ENCODE measurements at places on chromosomes 2 and 18. TPM values are rescaled to one million over a fixed set of nuclear protein-coding genes. Genes with fewer than 3 reads are reported as not detected.

TMEM169 gene
- total RNA-seq = not detected

TEX44 gene
- not detected for total RNA-seq

DNA sequence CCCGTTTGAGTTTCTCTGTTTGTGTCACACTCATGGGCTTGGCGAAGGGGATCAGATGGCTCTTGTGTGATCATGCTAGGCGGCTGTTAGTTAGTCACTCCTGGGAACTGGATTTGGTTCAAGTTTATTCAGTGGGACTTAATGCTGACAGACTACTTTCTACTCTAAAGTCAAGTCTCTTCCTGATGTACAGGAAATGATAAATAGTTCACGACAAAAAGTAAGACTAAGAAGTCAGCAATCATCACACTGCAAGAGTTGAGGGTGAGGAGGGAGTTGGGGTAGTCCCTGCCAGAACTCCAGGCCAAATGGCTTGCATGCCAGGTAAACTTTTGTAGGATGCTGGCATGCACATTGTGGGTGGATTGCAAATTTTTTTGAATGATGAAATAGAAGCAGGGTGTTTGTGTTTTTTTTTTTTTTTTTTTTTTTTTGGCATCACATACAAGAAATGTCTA, 25.1 kb upstream of the CCL20 start:
- DNase-seq = peak; percentile 40

GRCh38 chr2:35347561-35347960, 1008.0 kb upstream of the CRIM1 start:
- DNase-seq = no peak

- DNase-seq = no peak
Observed at GRCh38 chr2:75480971-75481836, 79.5 kb downstream of the EVA1A start.

- no peak for DNase-seq
Observed at GRCh38 chr2:224820283-224820991, 104.3 kb upstream of the CCDC195 start.

DNA sequence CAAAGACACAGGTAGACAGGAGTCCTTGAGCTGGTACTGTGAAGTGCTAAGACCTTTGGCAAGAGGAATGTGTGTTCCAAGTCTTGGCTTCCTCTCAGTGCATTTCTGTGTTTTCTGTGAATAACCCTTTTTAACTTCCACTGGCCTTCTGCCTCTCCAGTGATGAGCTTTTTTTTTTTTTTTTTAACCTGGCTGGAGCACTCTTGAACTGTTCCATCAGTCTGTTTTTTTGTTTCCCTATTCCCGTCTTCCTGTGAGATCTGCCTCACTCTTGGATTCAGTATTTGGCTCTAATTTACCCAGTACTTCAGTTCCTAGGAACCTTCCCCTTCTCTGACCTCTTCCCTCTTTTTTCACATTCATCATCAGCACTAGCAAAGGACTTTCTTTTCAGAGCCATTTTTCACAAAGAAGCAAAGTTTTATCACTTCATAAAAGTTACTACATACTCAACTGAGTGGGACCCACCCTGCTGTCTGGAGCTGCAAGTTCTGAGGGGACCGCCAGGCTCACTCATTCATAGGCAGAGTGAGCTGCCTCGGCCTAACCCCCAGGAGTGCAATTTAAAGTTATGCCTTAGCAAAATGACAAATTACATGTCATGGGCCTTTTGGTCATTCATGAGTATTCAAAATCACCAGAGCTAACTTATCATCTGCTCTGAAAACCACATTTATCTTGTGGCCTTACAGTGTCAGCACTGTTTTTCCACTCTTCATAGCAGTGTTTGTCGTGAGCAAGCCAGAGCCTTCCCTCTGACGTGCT, 126.9 kb upstream of the DAPL1 start:
- DNase-seq = peak; percentile 49

REG3A gene
- total RNA-seq = not detected

DNA sequence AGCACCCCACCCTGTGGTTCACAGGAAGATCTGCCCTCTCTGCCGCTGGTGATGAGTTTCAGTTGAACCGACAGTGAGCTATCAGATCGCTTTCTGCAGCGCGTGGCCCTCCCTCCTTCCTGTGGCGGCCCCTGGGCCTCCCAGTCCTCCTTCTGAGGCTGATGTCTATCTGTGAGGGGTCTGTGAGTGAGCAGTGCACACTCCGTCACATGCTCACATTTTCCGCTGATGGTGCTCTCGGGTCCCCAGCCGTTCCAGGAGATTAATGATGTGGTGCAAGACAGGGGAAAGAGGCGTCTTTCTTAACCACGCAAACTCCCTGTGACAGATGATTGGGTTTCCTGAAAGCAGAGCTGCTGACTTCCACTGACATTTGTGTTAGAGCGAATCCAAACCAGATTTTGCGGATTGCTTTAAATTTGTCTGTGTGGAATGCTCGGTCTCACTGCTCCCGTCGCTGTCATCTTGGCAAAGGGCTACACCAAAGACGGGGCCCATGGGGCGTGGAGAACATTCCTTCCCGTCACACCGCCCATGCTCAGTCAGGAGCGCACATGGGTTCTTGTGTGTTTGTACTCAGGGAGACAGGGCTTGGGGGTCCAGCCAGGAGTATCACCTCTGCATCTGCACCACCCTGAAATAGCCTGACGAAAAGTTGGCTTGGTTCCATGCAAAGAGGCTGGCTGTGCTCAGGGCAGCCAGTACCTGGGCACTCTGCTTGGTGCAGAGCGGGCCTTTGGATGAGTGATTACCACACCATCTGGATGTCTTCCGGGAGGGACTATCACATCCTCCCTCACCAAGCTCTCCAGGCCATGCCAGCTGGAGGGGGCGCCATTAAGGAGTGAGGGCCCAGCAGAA, 154.7 kb upstream of the HS6ST1 start:
- DNase-seq = no peak

- no peak for DNase-seq
Observed at GRCh38 chr2:111135910-111136297, 15.2 kb downstream of the BCL2L11 start.

DNA sequence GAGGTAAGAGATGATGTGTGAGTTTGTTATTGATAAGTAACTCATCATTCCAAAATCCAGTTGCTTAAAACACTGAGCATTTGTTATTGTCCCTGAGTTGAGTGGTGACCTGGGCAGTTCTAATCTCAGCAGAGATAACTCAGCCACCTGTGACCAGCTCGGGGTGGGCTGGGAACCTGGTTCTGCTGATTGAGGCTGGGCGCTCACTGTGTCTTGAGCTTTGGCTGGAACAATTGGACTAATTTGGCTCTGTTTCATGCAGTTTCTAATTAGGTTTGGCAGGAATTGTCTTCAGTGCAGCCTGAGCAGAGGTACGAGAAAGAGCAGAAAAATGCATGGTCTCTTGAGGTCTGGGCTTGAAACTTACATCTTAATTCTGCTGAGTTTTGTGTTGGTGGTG, 144.7 kb downstream of the RNF144A start:
- no peak for DNase-seq

GRCh38 chr2:66753660-66754059, 318.7 kb downstream of the MEIS1 start:
- no peak for DNase-seq

DNA sequence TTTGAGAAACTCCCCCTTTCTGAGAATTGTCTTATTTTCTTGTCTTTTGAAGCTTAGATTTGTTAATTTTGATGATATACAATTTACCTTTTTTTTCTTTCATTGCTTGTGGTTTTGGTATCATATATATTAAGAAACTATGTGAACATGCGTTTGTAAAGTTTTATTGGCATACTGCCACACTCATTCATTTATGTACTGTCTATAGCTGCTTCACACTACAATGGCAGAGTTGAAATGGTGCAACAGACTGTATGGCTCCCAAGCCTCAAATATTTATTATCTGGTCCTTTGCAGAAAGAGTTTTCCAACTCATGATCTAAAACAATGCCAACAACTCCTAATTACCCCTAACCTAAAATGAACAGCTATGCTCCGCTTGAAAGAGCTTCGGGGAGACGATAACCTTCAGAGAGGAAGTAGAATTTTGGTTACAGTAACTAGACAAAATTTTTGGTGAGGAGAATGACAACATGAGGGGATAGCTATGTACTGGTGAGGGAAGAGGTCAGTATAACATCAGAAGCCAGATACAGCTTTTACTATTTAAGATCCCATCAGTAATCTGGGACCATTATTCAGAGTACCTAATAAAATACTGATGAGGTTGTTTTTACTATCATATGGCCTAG, 16.1 kb downstream of the PPP3R1 start:
- DNase-seq = no peak

GRCh38 chr2:137952586-137953129, 11.6 kb upstream of the HNMT start:
- DNase-seq = no peak

FBXO41 gene
- 1.2 TPM for total RNA-seq

DNA sequence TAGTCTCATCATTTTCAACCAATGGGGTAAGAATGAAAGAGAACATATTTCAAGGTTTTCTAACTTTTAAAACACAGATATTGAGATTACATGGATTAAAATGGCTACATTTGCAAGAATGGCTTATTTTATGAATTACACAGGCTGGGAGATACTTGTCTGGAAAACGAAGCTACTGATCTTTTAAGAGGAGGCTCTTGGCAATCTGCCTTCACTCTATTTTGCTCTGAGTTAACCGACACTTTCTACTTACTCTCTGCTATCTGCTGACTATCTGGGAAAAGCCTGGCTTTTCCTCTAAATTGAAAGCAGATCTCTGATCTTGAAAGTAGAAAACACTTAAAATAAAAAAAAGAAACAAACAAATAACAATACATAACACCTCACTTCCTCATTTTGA, 325.4 kb upstream of the LINC00305 start:
- DNase-seq = no peak

- DNase-seq = no peak
Observed at GRCh38 chr2:127084611-127085316, 22.2 kb downstream of the BIN1 start.

DNA sequence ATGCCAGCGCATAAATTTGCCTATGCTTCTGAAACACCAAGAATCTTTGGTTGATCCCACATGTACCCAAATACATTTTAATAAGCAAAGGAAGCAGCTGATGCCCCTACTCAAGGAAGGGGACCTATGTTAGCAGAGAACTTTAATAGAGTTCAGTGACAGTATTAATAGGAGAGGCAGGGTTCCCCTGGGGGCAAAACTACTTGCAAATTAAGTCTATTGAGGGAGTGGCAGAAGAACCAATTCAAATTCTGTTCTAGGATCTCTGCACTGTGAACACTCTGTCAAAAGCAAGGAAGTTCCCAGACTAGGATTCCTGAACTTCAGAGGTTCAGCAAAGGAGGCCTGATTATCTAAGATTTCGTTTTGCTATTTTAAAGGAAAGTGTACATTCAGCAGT, 47.5 kb downstream of the EPB41L3 start:
- DNase-seq = no peak

DNA sequence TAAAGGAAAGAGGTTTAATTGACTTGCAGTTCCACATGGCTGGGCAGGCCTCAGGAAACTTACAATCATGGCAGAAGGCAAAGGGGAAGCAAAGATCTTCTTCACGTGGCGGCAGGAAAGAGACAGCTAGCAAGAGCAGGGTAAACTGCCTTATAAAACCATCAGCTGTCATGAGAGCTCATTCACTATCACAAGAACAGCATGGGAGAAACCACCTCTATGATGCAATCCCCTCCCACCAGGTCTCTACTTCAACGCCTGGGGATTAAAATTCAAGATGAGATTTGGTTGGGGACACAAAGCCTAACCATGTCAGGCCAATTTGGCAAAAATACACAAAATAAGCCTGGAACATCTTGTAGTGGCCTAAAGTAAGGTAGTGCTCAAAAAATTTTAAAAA, 152.6 kb downstream of the COL6A3 start:
- no peak for DNase-seq

- DNase-seq = no peak
Observed at GRCh38 chr2:235358981-235359471, 134.8 kb upstream of the AGAP1 start.

ARHGEF4 gene
- total RNA-seq = not detected

RHOB gene
- 830 TPM for total RNA-seq

CRYBA2 gene
- not detected for total RNA-seq

DNA sequence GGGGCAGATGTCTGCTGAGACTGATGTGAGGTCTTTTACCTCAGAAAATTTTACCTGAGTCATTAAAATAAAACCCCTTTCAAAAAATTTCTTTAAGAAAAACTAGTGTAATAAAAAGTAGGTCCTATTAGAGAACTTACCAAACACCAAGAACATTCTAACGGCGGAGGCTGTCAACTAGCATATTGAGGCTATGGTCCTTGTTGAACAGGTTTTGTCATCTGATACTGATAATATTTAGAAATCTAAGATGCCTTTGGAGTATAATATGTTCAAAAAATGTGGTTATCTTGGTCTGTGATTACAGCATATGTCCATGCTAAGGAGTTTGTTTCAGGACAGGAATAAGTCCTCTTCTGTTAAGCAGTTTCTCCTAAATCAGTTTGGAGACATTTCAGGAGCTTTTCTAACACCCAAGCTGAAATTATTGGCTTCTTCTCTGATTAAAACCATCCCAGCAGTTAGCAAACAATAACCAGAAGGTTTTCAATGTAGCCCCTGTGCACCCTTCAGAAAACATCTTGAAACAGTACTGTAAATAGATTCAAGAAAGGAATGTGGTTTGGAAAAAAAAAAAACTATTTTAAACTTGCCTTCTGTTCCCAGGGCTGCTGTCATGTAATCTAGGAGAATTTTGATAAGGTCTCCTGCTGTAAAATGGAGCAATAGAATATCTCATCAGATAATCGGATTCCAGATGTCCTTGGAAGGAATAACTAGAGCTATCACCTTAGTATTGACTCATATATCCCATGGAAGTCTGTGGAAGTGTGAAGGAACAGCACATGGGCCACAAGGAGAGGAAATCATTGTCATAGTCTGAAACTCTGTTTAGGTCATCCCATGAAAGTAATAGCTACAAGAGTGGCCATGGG, 58.7 kb upstream of the B3GNT2 start:
- no peak for DNase-seq

GRCh38 chr18:11464129-11464528, 145.3 kb upstream of the SLC35G4 start:
- no peak for DNase-seq

DNA sequence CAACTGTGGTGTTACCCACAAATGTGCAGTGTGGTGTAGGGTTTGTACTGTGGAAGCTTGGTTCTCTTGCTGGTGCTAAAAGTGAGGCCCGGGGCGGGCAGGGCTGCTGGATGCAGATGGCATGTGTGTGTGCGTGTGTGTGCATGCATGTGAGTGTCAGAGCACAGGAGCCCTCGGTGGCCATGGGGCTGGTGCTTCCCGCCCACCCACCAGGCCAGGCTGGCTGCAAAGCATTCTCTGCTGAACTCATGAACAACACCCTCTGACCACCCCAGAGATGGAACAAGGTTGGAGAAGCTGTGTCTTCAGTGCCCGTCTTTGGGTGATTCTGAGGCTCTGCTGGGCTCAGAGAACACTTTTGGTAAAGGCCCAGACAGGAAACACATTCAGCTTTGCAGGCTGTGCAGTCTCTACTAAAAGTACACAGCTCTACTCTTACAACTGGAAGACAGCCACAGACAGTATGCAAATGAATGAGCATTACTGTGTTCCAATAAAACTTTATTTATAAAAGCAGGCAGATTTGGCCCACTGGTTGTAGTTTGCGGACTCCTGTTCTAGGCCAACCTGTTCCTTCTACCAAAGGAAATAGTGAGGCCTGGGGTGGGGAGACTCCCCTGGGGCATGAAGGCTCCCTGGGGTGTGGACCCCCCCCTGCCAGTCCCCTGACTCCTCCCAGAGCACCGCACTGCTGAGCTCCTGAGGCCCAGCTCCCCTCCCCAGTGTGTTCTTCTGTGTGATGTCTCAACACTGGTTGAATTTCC, 225.3 kb upstream of the HDAC4 start:
- DNase-seq = no peak

Measured in endothelial cell of umbilical vein (primary cell).